ENCODE measurements at places on chromosomes 13 and 19.

GRCh38 chr19:30402436-30403202, 30.4 kb downstream of the ZNF536 start:
- no peak for DNase-seq

- peak; percentile 40 for DNase-seq
Measured at GRCh38 chr19:16442386-16443276, 29.1 kb downstream of the EPS15L1 start.

DNA sequence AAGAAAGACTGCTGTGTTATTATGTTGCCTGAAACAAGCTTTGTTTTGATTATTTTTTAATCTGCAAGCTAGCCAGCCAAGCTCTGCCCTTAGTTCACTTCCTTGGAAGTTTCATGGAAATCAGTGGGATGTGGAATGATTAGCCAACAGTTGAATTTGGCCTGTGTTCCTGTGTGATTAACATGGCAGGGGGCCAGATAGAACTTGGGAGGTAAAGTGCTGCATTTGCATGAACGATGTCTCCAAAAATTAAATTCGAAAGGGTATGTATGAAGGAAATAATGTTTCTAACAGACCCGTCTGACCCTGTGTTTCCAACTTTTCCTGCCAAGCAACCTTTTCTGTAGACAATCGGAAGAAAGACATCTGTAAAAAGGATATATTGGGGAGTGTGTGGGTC, 32.2 kb downstream of the UFM1 start:
- no peak for DNase-seq

DNA sequence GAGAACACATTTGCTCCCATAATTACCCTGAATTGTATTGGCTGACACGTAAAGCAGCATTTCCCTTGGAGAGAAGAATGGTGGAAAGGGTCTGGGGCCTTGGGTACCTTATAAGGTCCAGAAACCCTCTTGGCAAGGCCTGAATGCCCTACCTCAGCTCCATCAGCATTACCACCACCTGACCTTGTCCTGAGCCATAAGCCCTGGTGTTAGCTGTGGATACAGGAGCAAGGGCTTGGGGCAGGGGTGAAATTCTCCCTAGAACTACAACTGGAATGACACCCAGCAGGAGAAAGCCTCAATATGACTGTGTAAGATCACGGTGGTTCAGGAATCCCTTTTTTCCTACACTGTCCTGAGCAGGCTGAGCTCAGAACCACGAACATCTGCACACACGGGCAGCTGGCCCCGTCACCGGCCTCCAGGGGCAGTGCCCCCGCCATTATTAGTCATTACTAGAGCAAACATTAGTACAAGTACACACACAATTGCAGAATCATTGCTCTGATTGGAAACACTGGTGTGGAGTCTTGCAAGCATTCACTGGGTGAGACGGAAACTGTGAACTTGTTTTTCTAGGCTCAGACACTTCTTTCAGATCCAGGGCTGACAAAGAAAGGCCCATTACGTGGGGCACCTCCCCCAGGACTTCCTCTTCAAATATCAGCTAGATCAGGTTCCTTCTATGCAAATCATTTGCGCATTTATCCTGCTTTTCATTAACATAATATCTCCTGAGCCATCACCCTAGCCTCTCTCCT, 26.8 kb upstream of the MTIF3 start:
- peak; percentile 40 for DNase-seq

DNA sequence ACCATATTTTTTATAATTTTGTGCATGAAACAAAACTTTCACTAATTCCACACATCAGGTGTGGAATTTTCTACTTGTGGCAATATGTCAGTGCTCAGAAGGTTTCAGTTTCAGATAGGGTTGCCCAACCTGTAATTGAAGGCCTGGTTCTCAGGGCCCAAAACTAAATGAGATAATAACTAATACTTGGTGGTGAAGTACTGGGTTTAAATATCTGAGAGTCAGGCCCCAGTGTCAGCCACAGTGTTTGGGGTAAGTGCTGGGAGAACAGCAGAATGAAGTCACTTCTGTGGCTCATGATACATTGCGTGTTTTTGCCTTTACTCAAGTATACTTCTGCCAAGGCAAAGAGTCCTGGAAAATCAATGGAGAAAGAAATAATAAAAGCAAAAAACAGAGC, 5.6 kb downstream of the SAFB start:
- DNase-seq: no peak

DNA sequence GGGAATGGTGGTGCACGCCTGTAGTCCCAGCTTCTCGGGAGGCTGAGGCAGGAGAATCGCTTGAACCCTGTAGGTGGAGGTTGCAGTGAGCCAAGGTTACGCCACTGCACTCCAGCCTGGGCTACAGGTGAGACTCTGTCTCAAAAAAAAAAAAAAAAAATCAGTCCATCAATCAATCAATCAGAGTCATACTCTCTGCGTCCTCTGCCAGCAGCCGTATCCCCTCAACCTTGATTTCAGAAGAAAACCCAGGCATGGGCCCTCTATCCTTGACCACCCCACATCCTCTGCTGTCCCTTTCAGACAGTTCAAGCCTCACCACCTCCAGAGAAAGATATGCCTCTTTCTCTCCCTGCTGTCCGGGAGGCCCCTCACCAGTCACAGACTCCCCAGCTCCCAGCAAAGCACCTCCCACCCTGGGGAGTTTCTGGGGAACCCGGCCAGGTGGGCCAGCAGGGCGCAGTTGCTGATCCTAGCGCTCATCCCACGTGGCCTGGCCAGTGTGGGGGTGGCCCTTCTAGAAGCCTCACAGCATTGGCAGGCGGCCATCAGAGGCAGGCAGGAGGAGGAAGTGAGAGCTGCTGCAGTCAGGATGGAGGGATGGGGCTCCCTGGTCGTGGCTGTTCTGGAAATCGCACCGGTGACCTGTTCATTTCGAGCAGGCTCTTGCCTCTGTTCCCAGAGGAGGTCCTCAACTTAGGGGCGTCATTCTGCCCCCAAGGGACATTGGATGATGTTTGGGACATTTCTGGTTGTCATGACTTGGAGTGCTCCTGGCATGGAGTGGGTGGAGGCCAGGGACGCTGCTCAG, 10.2 kb upstream of the JSRP1 start:
- DNase-seq: peak; percentile 73

GRCh38 chr19:10553943-10554381, 10.3 kb downstream of the ATG4D start:
- DNase-seq: no peak

DNA sequence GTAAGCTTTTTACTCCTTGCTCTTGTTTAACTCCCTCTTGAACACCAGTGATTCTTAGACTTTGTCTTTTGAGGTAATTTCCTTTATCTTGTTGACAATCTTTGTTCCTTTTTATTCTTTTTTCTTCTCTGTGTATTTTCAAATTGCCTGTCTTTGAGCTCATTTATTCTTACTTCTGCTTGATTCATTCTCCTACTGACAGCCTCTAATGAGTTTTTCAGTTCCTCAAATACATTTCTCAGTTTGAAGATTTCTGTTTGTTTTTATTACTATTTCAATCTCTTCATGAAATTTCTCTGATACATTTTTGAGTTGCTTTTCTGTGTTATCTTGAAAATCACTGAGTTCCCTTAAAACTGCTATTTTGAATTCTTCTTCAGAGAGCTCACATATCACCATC, 154.1 kb downstream of the ATP8A2 start:
- no peak for DNase-seq

GRCh38 chr13:30493658-30494381, 28.1 kb upstream of the HMGB1 start:
- DNase-seq: no peak

GRCh38 chr13:38590796-38591507, 95.9 kb upstream of the FREM2 start:
- DNase-seq: peak; percentile 17

- DNase-seq: peak; percentile 5
Measured at GRCh38 chr13:19927117-19927748, 31.3 kb upstream of the ZMYM2 start.

DNA sequence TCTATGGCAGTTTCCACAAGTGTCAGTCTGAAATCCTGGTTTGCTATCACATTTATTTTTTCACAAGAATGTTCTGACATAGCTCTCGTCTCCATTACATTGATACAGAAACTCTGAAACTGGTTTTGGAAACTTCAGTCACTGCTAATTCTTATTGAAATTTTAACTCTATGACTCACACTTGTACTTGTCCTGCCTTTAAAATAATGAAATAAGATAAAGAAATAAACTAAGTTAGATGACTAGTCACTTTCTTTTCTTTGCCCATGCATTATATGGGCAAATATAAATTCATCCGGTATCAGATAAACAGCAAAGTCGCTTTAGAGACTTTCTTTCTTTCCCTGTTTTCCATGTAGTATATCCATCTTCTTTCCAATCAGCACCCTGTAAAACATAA, 257.5 kb downstream of the PCDH9 start:
- DNase-seq: no peak

DNA sequence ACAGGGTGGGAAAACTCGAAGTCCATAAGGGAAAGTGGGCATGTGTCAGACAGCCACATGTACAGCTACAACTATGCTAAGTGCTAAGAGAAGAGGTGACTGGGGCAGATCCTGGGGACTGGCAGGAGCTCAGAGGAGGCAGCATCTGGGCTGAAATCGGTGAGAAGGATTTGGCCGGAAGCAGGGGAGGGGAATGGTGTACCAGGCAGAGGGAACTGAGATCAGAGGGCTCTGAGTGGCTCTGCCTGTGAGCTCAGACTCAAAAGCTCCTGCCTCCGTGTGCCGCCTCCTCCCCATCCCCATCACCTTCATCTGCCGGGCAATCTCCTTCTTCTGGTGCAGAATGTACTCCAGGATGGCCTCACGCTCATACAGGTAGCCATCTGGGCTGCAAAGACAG, 21.8 kb downstream of the NOSIP start:
- DNase-seq: no peak

DNA sequence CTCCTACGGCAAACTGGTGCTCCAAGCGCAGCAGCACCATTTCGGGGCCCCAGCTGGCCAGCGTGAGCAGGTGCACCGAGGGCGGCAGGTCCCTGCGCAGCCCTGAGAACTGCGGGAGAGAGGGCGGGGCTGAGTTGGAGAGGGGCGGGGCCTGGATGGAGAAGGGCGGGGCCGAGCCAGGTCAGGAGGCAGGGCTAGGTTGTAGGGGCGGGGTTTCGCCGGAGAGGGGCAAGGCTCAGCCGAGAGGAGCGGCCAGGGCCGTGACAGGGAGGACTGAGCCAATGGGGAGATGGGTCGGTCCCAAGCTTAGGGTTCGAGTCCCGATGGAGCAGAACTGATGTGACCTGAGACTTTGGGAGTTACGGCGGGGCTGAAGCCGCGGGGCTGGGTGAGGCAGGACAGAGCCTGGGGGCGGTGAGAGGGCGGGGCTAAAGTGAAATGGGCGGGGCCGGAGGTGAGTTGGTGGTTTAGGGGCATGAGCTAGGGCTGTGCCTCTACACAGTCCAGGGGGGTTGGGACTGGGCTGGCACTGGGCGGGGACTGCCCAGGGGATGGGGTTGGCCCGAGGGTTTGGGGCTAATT, 19.0 kb downstream of the MAN2B1 start:
- DNase-seq: no peak

- no peak for DNase-seq
Measured at GRCh38 chr13:30805603-30806011, 70.3 kb downstream of the ALOX5AP start.

- DNase-seq: no peak
Measured at GRCh38 chr13:48594096-48594815, 59.5 kb upstream of the CYSLTR2 start.

DNA sequence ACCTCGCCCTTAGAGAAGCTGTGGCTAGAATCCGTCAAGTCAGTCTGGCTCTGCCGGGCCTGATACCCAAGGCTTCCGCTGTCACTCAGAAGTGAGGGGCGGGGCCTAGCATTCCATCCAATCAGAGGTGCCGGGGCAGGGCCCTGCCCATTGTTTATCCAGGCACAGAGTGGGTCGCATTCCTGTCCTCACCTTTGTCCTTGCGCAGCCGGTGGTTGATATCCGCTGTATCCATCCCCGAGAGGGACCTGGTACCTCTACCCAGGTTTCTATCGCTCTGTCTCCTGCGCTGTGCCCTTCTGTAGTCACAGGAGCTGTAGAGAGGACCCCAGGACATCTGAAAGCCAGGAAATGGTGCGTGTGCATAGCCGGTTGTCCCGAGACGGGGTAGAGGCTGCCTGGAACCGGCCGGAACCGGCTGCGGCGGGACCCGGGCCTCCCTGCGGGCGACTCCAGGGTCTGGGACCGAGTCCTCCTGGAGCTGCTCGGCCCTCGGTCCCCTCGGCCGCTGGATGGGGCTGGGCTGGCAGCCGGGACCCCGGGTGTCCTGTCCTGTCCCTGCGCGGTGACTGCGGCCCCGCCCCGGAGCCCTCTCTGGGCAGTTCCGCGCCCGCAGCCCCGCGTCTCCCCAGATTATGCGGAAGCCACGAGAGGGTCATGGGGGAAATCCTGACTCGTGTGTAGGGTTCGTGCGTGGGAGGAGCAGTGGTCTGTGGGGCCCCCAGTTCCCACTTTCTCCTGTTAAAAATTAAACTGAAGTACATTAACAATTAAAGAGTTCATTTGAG, at the start of gene ZNF763:
TSS of gene ZNF763 (plus strand) at position 183 of the 788 bp plus-strand sequence. CDS start at position 352, 169 bp downstream.
- peak; percentile 90 for DNase-seq

GRCh38 chr13:113125506-113126264, 3.1 kb downstream of the F10 start:
- no peak for DNase-seq

DNA sequence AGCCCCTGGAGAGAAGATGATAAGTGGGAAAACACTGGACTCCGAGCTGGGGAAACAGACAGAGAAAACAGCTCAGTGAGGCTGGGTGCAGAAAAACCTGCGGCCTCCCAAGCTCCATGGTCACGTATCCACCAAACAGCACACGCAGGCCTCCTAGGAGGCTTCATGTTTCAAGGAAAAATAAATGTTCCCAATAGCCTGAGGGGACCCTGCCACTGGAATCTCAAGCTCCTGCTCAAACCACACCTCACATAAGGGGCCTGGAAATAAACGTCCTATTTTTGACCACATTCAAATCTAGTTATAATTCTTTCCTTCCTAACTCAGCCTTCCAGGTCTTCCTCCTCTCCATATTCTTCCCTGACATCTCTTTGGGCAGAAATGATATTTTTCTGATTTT, 225.7 kb downstream of the ABCC4 start:
- DNase-seq: no peak

GRCh38 chr13:90171649-90172048, 1175.8 kb upstream of the MIR17HG start:
- DNase-seq: no peak

GRCh38 chr19:5407356-5407755, 47.9 kb upstream of the ZNRF4 start:
- no peak for DNase-seq

- DNase-seq: no peak
Measured at GRCh38 chr19:49438261-49438660, 3.1 kb downstream of the SLC17A7 start.

- no peak for DNase-seq
Measured at GRCh38 chr19:29389495-29389894, 136.3 kb upstream of the VSTM2B start.

DNA sequence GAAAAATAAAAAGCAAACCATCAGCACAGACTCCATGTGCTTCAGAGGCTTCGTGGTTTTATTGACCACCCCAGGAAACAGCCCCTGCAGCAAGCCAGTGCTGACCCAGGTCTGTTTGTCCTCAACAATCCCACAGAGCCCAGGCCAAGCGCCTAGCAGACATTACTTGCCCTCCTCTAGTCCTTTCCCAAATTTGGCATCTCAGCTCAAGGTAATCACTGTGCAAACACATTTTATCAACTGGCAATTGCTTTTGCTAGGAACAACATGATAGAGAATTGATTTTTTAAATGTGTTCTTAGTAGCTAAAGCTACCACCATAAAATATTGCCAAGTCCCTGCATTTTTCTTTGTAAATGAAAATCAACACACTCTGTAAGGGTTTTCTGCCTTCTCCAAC, 121.8 kb downstream of the STOML3 start:
- DNase-seq: no peak

All from SHP77 (cell line).